ENCODE measurements at places on chromosomes 12 and 14.

DNA sequence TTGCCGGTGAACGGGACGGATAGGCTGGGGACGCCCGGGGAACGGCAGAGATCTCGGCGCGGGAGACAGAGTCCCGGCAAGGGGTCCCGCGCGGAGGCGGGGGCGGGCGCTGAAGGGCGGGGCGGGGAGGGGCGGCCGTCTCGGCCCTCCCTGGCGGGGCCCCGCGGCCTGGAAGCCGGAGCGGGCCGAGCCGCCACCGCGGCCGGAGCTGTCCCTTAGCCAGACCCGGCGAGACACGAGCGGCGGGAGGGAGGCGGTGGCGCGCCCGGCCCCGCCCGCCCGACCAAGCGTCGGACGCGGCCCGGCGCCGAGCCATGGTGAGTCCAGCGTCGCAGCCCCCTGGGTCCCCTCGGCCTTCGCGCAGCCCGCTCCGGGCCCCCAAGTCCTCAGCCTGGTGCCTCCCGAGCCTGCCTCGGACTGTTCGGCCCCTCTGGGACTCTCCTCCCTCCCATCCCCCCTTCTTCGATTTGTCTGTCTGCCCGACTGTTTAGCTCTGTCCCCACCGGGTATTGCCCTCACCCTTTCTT lies at the start of gene ARHGEF40:
Gene ARHGEF40 (plus strand): TSS at position 222 of the 527 bp plus-strand sequence. CDS start 93 bp downstream, at position 315.
- DNase-seq: no peak

DNA sequence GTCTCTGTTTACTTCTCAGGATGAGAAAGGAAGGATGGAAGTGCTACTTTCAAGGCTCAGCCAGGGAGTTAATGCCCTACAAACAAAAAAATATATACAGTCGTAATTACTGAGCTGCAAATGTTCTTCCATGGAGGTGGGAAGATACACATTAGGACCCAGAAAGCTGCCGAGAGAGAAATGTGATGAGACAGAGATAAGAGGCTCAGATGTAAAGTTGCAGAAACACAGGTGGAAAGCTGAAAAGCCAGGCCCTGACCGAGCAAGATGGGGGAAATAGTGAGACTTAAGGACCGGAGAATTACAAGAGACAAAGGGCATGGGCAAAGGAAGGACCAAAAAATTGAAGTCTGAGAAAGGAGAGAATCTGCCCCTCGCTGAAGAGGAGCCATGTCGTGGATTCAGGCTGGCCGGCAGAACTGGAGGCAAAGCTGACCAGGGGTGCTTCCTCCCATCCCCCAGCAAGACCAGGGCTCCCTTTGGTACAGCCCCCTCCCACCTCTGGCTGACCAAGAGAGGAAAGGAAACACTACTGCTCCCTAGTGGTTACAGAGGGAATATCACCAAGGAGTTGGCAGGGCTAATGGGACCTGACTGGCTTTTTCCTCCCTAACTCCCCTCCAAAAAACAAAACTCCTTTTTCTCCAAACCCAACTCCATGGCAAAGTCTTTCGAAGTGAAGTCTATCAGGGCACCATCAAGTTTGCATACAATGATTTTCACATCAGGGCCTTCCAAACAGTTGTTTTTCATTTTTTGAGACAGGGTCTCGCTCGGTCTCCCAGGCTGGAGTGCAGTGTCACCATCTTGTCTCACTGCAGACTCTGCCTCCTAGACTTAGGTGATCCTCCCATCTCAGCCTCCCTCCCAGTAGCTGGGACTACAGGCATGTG lies 12.1 kb downstream of the ZFHX2 start:
- no peak for DNase-seq

GRCh38 chr12:24928131-24928530 lies 20.8 kb downstream of the BCAT1 start:
- DNase-seq: no peak

GRCh38 chr12:92342574-92342973 lies 196.9 kb upstream of the BTG1 start:
- no peak for DNase-seq

- DNase-seq: no peak
Observed at GRCh38 chr14:69796797-69797500, at the start of gene SLC10A1. Gene SLC10A1, minus strand, starts transcription at chr14:69797241. Its CDS starts 86 bp downstream, at chr14:69797155.

DNA sequence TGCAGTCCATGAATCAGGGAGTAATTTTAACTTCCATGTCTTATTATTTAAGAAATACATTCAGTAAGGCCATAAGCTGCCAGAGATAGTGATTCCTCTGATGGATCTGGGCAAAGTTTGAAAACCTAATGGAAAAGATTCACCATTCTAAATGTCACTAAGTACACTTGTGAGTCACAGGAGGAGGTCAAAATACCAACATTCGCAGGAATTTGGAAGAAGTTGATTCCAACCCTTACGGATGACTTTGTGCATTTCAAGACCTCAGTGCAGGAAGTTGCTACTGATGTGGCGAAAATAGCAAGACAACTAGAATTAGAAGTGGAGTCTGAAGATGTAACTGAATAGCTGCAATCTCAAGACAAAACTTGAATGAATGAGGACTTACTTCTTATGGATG lies 69.8 kb downstream of the OSBPL8 start:
- DNase-seq: no peak

Measured in vagina (tissue), 2 donors.